ENCODE measurements at places on chromosomes 7 and 10.

- no peak for DNase-seq
Measured at GRCh38 chr10:88386204-88386788, 196.8 kb downstream of the RNLS start.

GRCh38 chr7:137609500-137609899, 237.3 kb downstream of the DGKI start:
- DNase-seq: no peak

DNA sequence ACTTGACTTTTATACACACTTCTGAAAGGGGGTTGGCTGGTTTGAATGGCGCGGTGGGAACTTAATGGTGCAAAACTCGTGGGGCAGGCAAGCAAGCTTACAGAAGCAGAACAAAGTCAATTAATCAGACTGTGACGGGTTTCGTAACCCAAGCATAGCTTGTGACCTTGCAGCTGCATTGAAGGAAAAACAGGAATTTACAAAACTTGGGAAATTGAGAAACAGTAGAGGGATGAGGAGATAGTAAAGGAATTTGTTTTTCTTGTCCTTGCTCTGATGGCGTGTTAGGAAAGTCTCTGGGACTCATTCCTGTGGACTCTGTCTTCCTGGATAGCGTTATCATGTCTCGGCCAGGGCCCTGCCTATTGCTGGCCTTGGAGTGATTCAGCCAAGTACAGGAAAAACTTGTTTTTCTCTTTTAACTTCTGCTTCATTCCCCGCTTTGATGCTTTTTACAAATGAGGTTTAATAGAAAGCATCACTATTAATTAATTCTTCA, 220.0 kb upstream of the KCND2 start:
- no peak for DNase-seq

DNA sequence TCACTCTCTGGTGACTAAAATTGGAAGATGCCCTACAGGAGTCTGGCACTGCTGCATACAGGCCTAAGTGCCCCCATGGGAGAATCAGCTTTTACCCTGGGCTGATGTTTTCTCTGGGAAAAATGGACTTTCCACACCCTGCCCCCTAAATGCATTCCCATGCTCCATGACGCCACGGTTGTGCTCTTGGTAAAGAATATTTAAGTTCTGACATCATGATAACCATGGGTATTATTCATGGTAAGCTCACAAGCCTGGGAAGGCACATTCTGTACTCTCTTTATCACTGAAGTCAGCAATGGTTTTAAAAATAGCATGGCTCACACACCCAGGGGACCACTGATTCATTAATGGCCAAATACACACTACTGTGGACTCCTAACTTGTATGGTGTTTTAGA, 43.4 kb downstream of the HIPK2 start:
- no peak for DNase-seq

DNA sequence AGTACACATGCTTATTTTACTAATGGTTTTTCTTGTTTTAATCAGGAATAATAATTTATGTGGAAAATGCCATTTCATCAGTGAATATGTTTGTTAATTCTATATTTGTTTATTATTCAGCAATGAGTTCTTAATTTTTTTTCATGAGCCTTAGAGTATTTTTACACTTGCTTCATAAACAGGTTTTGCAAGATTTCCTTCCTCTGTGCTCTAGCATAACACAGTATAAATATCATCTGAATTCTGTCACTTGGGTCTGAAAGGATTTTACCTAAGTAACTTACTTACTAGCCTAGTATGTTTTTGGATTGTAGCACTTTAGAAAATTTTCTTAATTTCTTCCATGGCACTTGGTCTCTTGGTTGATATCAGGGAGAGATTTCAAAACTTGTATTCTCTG, 45.8 kb downstream of the GLCCI1 start:
- DNase-seq: no peak

GRCh38 chr7:107917763-107918651, 27.0 kb downstream of the DLD start:
- DNase-seq: no peak

DNA sequence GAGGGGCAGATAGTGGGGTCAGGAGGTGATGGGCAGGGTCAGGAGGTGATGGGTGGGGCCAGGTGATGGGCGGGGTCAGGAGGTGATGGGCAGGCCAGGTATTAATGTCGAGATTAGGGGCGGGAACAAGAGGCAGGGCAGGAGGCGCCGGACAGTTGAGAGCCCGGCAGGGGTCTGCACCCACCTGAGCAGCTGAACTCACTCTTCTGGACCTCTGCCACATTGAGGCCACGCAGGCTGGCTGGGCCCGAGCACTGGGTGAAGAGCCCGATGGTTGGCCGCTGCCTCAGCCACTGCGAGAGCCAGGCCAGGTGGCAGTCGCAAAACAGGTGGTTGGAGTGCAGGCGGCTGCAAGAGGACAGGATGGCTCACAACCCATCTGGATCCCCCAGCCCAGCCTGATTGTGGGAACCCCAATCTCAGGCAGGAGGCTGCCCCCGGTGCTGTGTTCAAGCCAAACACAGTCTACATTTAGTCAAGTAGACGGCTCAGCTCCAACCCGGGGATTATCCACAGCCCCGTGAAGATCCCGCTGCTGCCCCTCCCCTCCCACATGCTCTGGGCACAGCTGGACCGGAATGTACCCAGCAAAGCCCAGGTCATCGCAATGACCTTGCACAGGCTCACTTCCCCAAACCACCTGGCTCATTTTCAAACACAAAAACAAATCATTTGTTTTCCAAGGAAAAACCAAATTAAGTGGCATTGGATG, 122.3 kb downstream of the SLIT1 start:
- no peak for DNase-seq

DNA sequence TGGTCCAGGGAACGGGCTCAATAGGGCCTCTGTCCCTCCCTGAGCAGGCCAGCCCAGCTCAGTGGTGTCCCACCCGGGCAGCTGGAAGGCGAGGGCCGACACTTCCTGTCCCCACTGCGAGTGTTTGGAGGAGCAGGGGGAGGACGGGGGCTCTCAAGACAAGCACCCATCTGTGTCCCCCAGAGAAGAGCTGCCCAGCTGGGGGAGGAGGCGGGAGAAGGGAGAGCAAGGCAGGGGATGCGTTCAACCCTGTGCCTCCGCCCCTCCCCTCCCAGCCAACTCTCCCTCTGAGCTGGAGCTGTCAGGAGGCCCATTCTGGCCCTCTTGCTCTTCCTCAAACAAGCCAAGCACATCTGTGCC, 35.7 kb downstream of the ZCCHC24 start:
- no peak for DNase-seq

DNA sequence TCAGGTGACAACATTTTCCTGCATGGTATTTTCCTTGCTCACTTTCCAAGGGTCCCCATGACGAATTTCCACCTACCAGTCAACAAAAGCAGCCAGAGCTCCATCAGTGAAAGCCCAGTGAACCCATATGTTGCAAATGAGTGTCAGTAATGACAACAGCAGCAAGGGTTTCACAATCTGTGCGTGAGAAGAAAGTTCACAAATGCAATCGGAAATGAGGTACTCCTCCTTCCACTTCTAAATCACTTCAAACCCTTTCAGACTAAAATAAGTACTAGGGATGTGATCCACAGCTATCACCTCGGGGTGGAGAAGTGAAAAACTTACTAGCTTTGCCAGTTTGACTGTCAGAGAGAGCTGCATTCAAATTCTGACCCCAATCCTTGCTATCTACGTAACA, 55.6 kb upstream of the BET1 start:
- DNase-seq: no peak

GRCh38 chr10:64379898-64380297, 858.7 kb downstream of the REEP3 start:
- DNase-seq: no peak

DNA sequence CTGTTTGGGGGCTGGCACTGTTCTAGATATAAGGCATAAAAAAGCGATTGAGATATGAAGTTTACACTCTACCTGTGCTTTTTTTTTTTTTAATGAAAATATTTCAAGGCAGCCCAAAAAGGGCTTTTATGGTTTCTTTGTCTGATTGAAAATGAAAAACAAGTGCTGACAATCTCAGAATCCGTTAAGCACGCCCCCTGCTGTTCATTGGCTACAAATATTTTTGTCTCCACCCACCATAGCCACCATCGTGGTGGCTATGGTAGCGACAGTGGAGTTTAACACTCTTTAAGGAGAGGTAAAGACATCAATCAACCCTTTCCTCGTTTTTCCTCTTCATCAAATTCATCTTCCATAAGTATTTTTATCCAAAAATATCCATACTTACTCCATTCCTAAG, 94.2 kb downstream of the CD36 start:
- DNase-seq: no peak

GRCh38 chr7:130909161-130909836, 175.3 kb upstream of the KLF14 start:
- no peak for DNase-seq

- DNase-seq: no peak
Measured at GRCh38 chr10:84335516-84335915, 7.1 kb downstream of the CCSER2 start.

- no peak for DNase-seq
Measured at GRCh38 chr7:133051066-133051465, 30.8 kb downstream of the CHCHD3 start.

DNA sequence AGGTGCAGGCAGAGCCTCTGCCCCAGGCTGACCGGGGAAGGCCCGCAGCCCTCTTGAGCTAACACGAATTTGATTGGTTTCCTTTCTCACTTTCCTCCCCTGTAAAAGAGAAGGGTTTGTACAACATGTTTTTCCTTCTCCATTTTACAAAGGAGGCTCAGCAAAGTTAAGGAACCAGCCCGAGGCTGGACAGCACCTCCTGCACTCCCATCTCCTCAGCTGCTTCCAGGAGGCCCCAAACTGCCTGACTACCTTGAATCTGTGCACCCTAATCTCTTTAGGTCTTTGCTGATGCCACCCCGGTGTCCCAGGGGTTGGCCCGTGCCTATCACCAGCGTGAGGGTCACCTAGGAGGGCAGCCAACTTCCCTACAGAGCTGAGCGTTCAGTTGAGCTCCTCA, 4.2 kb downstream of the ALKBH4 start:
- no peak for DNase-seq

DNA sequence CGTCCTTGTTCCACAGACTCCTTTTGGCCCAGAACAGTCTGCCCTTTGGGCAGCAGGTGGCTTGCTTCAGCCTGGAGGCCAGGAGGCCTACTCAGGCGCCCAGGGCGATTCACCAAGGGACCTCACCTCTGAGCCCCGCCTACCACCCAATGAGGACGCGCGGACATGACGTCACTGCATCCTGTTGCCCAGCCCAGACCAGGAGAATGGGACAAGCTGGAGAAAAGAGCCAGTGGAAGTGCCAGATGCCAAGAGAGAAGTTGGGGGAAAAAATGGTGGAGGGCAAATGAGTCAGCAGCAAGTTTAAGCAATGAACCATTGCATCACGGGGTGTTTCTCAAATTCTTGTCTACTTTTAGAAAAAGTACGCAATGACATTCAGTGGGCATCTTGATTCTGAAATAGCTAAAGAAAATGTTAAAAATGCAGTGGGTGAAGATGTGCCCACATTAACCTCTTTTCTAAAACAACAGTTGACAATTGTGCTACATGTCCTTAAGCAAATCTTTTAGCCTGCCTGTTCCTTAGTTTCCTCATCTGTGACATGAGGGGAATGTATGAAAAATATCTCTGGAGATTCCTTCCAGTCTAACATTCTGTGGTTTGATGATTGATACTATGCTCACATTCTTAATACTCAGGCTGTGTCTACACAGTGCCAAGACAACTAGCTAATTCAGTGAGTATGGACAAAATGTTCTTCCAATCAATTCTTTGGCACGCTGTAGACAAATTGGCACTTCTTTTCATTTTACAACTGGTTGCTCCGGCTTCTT, 23.9 kb upstream of the LEP start:
- no peak for DNase-seq

DNA sequence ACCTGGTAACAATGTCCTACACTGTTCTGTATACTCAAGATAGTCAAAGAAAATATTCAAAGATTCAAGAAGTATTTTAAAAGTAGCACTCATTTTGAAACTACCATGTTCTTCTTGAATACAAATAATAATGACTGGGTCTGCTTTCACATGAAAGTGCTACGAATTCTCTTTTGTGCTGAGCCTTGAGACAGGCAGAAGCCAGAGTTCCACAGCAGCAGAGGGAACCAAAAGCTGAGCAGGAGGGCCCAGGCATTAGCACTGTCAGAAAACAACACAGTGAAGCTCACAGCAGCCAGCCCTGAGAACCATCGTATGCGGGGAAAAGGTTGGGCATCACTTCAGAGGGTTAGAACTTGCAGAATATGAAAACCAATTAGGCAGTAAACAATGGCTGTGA, 38.9 kb downstream of the ANKMY2 start:
- no peak for DNase-seq

- no peak for DNase-seq
Measured at GRCh38 chr7:18390535-18390907, 105.0 kb upstream of the HDAC9 start.

Data from T follicular helper cell (primary cell).